ENCODE measurements at places on chromosomes 11 and 22. TPM values are rescaled to one million over a fixed set of nuclear protein-coding genes. Genes with fewer than 3 reads are reported as not detected.

OR4A16 gene
- not detected for total RNA-seq

KCNQ1 gene
- 28.7 TPM for total RNA-seq

TSPAN32 gene
- 54.7 TPM for total RNA-seq

SHANK2 gene
- not detected for total RNA-seq

CARD18 gene
- not detected for total RNA-seq
